ENCODE measurements at places on chromosomes 6 and 20. TPM values are rescaled to one million over a fixed set of nuclear protein-coding genes. Genes with fewer than 3 reads are reported as not detected.
A peak's percentile ranks its signal among the peaks of the same experiment; 100 is the strongest.

GRCh38 chr6:8814440-8815000 lies 379.2 kb upstream of the SLC35B3 start:
- DNase-seq = no peak
- H3K4me3 ChIP-seq = no peak overlapping the region
- H3K27me3 ChIP-seq = no peaks in the 10 kb centered on the region
- no peak overlapping the region for H3K27ac ChIP-seq
- H3K36me3 ChIP-seq = no peaks in the 10 kb centered on the region

DNA sequence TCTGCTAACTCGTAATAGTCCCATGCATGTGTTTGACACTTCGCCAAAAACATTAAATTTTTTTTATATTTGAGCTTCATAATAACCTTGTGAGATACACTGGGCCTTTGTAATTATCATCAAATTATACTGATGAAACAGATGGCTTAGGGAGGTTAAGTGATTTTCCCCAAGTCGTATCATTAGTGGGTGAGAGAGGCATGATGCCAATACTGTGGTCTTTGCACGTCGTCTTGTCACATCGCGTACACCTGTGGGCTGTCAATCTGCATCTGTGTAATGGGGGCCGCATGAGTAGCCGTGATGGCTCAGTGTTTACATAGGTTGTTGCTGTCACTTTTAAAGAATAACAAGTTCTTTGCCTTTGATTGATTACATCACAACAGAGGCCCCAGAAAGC lies 1.7 kb downstream of the PRL start:
- H3K4me1 ChIP-seq = no peaks in the 10 kb centered on the region
- no peaks in the 10 kb centered on the region for H3K27me3 ChIP-seq
- DNase-seq = no peak

- DNase-seq = no peak
- no peak overlapping the region for H3K27ac ChIP-seq
- no peaks in the 10 kb centered on the region for H3K4me1 ChIP-seq
- H3K4me3 ChIP-seq = no peak overlapping the region
- H3K36me3 ChIP-seq = no peaks in the 10 kb centered on the region
Measured at GRCh38 chr6:137708481-137708880, 158.6 kb upstream of the TNFAIP3 start.

DNA sequence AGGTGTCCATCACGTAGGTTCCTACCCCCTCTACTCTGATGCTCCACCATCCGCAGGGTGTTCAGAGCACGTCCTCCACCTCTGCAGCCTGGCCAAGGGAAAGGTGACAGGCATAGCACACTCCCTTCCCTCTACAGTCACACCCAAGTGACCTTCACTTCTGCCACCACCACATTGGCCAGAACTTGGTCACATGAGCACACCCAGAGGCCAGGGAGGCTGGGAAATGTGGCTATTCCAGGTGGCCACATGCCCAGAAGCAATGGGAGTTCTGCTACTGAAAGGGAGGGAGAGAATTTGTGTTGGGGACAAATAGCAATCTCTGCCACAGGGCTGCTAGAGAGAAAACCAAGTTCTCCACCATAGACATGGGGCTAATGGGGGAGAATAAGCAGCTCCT lies 180.3 kb downstream of the NFATC2 start:
- H3K27ac ChIP-seq = no peak overlapping the region
- no peaks in the 10 kb centered on the region for H3K27me3 ChIP-seq
- no peaks in the 10 kb centered on the region for H3K36me3 ChIP-seq

- DNase-seq = no peak
- no peaks in the 10 kb centered on the region for H3K27me3 ChIP-seq
- no peaks in the 10 kb centered on the region for H3K4me1 ChIP-seq
- H3K4me3 ChIP-seq = no peak overlapping the region
- H3K36me3 ChIP-seq = no peaks in the 10 kb centered on the region
Measured at GRCh38 chr6:142341855-142342330, 40.1 kb downstream of the ADGRG6 start.

DNA sequence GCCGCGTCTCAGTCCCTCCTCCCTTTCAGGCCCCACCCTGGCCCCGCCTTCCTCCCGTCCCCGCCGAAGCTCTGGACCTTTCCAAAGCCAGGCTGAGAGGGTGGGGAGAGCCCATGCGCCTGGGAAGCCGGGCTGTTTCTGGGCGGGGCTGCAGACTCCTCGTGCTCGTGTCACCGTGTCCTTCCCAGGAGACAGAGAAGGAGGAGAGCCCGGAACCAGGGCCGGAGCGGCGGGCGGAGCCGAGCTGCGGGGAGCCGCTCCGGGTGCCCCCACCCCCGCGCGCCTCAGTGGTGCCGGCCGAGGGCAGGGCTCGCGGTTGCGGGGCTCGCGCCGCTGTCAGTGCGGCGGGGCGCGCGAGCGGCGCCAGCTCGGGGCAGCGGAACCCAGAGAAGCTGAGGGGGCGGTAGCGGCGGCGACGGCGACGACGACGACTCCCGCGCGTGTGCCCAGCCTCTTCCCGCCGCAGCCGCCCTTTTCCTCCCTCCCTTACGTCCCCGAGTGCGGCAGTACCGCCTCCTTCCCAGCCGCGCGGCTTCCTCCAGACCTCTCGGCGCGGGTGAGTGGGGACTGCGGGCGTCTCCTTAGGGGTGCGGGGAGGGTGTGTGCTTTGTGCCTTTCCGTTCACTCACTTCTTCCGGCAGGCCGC lies at the start of gene RALY:
RALY (plus strand) TSS at position 336 of the 646 bp plus-strand sequence. CDS start 78,164 bp downstream, outside the sequence.
- H3K4me3 ChIP-seq = peak within 1 kb of the TSS; percentile 97
- no peaks in the 10 kb centered on the region for H3K27me3 ChIP-seq
- H3K36me3 ChIP-seq = no peaks in the 10 kb centered on the region
- H3K27ac ChIP-seq = peak within 1 kb of the TSS; percentile 100
- H3K4me1 ChIP-seq = peaks cover 29% of the 10 kb centered on the region
- DNase-seq = no peak

GRCh38 chr6:4889701-4890100 lies 113.5 kb downstream of the CDYL start:
- H3K27ac ChIP-seq = no peak overlapping the region
- no peak overlapping the region for H3K4me3 ChIP-seq
- H3K36me3 ChIP-seq = no peaks in the 10 kb centered on the region
- H3K4me1 ChIP-seq = peaks cover 5% of the 10 kb centered on the region

DNA sequence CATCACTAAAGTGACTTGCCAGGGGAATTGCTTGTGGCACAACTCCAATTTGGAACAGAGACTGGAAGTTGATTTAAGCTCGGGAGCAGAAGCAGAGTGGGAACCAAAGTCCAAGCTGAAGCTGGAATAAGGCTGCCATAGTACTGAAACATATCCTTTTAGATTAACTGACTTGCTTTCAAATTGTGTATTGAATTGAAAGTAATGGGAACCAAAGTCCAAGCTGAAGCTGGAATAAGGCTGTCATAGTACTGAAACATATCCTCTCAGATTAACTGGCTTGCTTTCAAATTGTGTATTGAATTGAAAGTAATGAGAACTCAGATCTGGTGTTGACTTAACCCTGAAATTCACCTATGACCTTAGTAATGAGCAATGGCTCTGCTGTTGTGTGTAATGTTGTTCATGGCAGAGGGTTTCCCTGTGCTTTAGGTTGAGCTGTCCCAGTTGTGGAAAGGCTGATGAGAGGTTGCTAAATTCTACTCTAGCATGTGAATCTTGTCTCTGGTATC lies 40.2 kb downstream of the CENPW start:
- no peaks in the 10 kb centered on the region for H3K4me1 ChIP-seq
- no peaks in the 10 kb centered on the region for H3K27me3 ChIP-seq
- no peak for DNase-seq

DNA sequence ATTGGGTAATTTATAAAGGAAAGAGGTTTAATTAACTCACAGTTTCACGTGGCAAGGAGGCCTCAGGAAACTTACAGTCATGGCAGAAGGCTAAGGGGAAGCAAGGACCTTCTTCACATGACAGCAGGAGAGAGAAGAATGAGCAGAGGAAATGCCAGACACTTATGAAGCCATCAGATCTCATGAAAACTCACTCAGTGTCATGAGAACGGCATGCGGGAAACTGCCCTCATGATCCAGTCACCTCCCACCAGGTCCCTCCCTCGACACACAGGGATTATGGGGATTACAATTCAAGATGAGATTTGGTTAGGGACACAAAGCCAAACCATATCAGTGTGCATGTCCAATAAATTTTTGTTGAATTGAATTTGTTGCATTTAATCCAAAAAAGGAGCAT lies 52.0 kb downstream of the ECT2L start:
- DNase-seq = no peak
- H3K4me1 ChIP-seq = peaks cover 8% of the 10 kb centered on the region
- H3K36me3 ChIP-seq = no peaks in the 10 kb centered on the region

Gene ID4
- total RNA-seq = 29.2 TPM

Gene SERINC1
- total RNA-seq = 136 TPM
